NCI-H510A (cell line): ENCODE measurements at places on chromosomes 6 and 20.

DNA sequence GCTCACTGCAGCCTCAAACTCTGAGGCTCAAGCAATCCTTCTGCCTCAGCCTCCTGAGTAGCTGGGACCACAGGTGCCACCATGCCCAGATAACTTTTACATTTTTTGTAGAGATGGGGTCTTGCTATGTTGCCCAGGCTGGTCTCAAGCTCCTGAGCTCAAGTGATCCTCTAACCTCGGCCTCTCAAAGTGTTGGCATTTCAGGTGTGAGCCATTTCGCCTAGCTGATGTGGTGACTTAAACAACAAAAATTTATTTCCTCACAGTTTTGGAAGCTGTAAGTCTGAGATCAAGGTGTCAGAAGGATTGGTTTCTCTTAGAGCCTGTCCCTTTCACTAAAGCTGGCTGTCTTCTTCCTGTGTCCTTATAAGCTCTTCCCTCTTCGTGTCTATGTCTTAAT lies 15.0 kb upstream of the JARID2 start:
- DNase-seq = no peak

- DNase-seq = no peak
Measured at GRCh38 chr20:53847139-53847836, 223.1 kb downstream of the BCAS1 start.

- DNase-seq = no peak
Measured at GRCh38 chr6:39849764-39850163, 57.6 kb downstream of the DAAM2 start.

- DNase-seq = no peak
Measured at GRCh38 chr6:2734488-2735166, 16.1 kb downstream of the MYLK4 start.

- DNase-seq = no peak
Measured at GRCh38 chr6:121780325-121781321, 345.2 kb downstream of the GJA1 start.
